ENCODE measurements at places on chromosomes 1 and 21.

- DNase-seq, result no peak
These were observed 43.0 kb upstream of the ST6GALNAC3 start for GRCh38 chr1:76031496-76031895.

- no peak for DNase-seq
These were observed 115.5 kb downstream of the PTPN14 start for GRCh38 chr1:214435867-214436266.

DNA sequence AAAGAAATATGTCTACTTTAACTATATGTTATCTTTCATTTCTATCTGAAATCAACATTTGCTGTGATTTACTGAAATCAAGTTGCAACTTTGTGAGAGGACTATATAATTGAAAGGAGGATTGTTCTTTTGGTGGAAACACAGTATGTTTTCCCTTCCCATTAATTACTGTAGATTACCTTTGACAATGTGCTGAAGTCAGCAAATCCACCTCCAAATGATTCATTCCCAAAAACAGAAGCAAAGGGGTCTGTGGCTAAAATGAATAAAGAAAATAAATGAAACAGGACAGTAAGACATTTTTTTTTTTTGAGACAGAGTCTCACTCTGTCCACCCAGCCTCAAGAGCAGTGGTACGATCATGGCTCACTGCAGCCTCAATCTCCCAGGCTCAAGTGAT lies 35.4 kb upstream of the TTC39A start:
- no peak for DNase-seq

DNA sequence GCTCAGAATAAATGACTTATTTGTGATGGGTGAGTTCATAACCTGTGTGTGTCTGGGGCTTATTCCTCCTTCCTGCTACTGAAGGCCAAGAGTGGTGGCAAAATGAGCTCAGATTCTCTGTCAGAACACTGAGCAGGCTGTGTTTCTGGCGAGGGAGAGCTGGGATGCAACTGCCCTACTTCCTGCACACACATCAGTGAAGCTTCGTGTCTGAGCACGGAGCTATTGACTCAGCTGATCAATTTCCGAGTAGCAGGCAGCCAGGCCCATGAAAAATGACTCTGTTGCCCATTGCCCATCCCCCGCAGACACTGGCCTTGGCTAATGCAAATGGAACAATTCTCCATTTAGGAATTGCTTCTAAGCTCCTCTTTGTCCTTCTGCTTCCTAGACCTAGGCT lies 27.7 kb downstream of the TNR start:
- DNase-seq, result no peak

- no peak for DNase-seq
These were observed 19.4 kb downstream of the SOAT1 start for GRCh38 chr1:179313004-179313403.

- DNase-seq, result no peak
These were observed 559.7 kb upstream of the CAMK1G start for GRCh38 chr1:209023790-209024189.

- DNase-seq, result no peak
These were observed 17.4 kb downstream of the C1QB start for GRCh38 chr1:22670352-22670975.
